ENCODE measurements at places on chromosomes 16 and 17.

DNA sequence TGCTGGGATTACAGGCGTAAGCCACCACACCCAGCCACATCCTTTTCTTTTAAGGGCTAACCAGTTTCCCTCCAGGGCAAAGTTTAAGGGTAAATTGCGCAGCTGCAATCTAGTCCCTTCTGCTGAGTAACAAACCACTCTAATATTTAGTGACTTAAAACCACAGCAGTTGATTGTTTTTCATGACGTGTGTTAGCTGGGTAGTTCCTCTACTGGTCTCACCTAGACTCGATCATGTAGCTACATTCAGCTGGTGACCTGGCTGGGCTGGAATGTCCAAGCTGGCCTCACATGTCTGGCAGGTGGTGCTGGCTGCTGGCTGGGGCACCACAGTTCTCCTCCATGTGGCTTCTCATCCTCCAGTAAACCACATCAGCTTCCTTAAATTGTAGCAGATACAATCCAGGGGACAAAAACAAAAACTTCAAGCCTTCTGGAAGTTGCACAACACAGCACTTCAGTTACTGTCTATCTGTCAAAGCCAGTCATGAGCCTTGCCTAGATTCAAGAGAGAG lies 75.5 kb downstream of the GPRC5B start:
- no peak for DNase-seq

- no peak for DNase-seq
Measured at GRCh38 chr16:25419153-25419552, 161.5 kb upstream of the ZKSCAN2 start.

- DNase-seq: no peak
Measured at GRCh38 chr17:14875557-14876412, 389.3 kb downstream of the PMP22 start.

DNA sequence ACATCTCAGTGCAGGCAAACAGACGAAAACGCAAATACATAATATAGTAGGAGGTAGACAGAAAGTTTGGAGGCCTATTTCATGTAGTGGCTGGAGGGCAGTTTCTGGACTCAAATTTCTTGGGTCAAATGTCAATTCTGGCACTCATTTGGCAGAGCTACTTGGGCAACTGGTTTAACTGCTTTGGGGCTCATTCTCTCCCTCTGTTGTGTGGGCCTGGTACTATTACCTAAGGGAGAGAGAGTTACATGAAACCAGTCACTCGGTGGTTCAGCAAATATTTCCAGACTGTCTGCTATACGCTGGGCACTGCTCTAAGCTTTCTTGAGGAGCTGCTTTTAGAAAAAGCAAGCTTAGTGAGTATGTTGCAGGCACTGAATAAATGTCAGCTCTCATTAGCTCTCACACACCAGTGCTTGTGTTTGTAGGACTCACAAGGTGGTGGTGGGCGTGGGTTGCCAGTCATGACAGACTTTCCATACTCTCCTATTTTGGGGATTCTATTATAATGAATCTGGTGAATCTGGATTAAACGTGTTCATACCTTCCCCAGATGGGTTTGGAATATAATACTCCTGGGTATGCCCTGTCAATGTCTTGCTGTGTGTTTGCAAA lies 1.8 kb upstream of the SHISA9 start:
- no peak for DNase-seq

DNA sequence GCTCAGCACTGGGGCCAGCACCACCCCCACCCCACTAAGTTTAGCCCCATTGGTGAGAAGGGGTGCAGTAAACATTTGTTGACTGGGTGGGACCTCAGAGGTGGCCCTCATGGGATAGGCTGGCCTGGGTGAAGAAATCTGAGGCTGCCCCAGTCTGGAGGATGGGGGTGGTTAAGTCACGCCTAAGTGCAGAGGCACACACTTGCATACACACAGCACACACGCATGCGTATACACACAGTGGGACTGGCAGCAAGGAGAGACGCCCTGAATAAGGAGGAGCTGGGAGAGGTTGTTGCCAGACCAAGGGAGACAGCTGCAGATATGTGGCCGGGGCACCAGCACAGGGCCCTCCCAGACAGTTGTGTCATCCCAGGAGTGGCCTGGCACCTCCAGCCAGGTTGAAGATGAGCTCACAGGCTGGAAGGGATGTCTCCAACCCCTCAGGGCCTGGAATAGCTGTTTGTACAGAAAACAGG lies 3.0 kb upstream of the BCAR1 start:
- no peak for DNase-seq

DNA sequence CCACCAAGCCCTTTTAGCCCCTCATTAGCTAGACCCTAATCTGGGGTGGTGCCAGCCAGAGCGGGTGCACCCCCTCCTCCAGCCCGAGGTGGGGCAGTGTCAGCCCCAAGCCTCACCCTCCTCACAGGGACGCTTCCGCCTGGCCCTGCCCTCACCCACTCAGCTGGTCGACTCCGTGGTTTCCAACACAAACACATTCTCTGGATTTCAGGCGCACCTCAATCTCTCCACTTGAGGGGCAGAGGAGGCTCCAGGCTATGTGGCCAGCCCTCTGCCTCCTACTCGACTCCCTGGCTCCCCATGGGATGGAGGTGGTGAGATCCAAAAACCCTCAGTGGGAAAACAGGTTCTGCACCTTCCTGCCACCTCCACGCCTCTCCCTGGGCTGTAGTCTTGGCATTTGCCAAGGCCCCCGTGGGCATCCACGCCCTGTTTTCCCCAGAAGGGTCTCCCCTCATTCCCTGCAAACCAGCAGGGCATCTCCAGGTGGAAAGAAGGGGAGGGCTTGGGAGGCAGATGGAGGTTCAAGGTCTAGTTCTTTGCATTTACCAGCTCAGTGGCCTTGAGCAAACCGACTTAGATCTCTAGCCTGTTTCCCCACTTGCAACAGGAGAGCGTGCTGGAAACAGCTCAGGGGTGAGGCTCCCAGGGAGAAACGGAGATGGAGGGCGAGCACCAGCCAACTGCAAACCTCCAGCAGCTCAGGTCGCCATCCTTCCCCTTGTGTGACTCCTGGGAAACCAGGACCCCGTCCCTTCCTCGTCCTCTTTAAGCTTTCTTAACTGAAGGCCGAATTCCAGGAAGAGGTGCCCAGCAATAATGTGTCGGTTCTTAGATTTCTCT lies 1.7 kb downstream of the EMP2 start:
- no peak for DNase-seq

DNA sequence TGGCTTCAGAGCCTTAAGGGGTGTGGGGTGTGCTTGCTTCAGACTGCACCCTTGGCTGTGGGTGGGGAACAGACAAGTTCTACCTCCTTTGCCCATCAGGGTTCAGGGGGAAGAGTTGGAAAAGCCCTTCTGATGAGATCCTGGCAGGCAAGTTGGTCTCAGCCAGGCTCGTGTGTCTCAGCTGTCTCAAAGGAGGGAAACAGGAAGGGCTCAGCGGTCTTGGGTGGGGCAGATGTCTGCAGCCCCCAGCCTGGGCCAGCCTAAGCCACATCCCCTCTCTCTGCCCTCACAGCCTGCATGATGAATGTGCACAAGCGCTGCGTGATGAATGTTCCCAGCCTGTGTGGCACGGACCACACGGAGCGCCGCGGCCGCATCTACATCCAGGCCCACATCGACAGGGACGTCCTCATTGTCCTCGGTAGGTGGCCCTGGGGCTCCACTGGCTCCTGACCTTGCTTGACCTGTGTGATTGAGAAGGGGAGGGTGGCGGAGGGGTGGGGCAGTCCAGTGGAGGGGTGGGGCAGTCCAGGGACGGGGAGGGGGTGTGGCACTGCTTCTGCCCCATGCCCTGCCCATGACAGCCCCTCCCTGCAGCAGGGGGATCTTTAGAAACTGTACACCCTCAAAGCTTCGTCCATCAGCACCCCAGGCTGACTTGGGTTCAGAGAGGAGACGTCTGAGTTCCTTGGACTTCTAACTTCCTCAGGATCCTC lies 199.5 kb downstream of the PRKCB start:
- no peak for DNase-seq

DNA sequence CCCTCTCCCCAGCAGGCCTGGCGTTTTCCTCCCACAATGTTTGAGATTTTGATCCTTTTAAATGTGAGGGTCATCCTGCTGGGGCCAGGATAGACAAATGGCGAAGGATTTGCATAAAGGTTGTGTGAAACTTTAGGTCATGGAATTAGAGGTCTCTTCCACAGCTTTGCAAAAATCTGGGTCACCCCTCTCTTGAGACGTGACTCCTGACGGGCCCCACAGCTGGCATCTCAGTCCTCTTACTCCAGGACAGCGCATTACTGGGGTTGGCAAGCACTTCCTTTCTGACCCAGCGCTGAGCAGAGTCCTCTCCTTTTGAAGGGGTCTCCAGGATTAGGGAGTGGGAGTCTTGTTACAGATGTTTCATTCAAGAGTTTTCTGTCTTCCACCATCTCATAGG lies 7.4 kb downstream of the ZNF629 start:
- DNase-seq: no peak

- DNase-seq: no peak
Measured at GRCh38 chr17:71067669-71068407, 898.5 kb downstream of the KCNJ2 start.

- peak; percentile 68 for DNase-seq
Measured at GRCh38 chr17:44187131-44187899, 543 bp downstream of the TMUB2 start.

DNA sequence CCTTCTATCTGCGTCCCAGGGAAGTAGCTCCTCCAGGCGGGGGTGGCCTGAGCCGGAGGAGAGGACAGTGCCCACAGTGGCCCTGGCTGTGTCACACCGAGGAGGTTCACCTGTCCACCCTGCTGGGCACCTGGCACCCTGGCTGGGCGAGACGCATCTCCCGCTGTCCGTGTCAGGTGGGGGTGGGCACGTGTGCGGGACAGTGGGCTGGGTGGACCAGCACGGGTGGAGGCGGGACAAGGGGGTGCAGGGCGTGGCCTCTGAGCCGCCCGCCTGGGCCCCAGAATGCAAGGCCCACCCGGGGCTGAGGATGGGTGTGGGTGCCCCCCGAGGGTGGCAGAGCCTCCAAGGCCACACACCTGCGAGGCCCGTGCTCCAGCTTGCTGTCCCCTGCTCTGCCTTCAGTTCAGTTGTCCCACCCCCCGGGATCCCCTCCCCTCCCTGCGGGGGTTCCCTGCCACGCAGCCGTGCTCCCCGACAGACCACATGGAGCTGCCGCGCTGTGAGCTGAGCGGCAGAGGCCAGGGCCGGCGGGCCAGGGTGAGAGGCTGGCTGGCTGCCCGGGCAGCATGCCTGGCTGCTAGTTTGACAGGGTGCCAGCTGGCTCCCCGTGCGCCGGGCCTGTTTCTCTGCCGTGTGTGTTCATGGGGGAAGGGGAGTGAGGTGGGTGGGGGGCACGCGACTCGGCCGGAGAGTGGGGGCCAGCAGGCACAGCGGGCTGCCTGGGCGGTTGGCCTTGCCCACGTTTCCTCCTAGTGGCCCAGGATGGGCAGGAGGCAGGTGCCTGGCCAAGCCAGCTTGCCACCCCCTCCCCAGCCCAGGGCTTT lies 33.9 kb downstream of the BAHCC1 start:
- no peak for DNase-seq

GRCh38 chr17:63349478-63350000 lies 96.6 kb downstream of the CYB561 start:
- DNase-seq: no peak

DNA sequence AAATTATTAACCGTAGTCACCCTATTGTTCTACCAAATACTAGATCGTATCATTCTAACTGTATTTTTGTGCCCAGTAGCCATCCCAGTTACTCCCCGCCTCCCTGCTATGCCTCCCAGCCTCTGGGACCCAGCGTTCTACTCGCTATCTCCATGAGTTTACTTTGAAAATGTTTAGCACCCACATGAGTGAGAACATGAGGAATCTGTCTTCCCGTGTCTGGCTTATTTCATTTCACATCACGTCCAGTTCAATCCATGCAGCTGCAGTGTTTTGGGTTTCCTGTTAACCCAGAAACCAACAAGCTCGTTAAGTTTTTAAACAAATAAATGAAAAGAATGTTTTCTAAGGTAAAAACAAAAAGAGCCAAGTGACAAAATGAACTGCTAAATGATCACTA lies 82.1 kb downstream of the VPS53 start:
- no peak for DNase-seq

GRCh38 chr16:20259541-20259940 lies 67.8 kb downstream of the GP2 start:
- no peak for DNase-seq

DNA sequence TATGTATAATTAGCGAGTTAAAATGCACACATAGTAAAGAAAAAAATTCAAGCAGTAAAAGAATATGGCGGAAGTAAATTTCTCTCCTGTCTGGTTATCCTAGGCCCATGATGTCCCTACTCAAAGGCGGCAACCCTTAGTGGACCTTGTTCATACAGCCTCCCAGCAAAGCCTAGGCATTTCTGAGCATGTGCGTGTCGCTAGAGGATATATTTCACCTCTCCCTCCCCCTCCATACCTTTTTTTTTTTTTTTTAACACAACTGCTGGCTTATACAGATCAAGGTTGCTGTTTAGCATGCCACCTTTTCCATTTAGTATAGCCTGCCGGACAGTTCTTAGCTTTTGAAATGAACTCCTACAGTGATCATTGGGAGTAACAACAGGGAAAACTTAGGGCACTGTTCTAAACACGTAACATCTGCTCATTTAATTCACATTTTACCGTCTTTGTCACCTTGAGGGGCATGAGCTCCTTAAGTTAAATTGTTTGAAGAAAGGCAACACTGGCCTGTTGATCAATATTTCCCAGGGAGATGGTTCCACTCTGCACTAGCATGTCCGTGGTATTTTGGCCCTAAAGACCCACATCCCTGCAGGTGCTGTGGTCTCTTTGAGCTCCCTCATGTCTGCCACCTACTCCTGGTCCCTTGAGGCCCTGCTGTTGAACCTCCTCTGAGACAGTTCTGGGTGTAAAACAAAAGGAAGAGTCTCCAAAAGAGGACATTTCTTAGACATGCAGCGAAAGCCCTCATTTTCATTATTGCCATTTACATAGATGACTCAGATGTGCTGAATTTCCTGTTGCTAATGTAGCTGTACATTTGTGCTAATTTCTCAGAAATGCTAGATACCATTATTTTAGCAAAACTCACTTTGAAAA lies 4.1 kb upstream of the TNFRSF13B start:
- DNase-seq: no peak

DNA sequence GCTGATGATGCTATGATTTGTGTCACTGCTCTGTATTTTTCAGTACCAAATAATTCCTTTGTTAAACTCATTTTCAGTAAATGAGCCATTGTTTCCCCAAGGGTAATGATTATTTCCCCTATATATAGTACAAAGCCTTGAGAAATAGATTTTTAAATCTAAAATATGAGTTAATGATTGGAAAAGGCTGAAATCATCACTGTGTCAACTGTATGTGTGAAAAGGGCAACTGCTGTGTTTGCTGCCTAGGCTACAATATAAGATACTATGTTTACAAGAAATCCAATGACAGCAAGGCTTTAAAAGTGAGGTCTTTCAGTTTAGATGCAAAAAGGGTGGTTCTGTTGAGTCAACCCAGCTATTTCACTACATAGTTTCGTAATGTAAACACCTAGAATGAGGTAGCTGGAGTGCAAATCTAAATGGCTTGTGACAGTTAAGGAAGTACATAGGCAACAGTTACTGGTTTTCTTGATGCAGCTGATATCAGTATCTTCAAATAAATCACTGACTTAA lies 15.3 kb downstream of the NLK start:
- DNase-seq: peak; percentile 12

- no peak for DNase-seq
Measured at GRCh38 chr16:48041981-48042421, 113.8 kb downstream of the ABCC12 start.

- no peak for DNase-seq
Measured at GRCh38 chr17:4175921-4176807, 33.2 kb downstream of the CYB5D2 start.
